Effector memory CD8-positive, alpha-beta T cell (primary cell): ENCODE measurements at places on chromosomes 5 and 9.
A peak's percentile ranks its signal among the peaks of the same experiment; 100 is the strongest.

DNA sequence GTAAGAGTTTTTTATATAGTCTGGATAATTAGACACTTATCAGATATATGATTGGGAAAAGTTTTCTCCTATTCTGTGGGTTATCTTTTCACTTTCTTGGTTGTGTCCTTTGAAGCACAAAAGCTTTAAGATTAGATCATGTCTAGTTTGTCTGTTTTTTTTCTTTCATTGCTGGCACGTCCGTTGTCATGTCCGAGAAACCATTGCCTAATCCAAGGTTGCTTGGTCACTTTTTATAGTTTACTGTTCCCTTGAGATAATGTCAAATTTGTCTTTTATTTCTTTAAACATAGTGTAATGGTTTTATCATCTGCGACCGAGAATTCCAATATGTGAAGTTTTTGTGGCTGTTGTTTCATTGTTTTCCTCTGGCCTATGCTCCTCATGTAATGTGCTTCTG, 28.8 kb downstream of the GARNL3 start:
- peaks cover 12% of the 10 kb centered on the region for H3K27me3 ChIP-seq
- peaks cover 2% of the 10 kb centered on the region for H3K4me1 ChIP-seq
- no peak overlapping the region for H3K4me3 ChIP-seq
- no peak overlapping the region for H3K27ac ChIP-seq

- peaks cover 10% of the 10 kb centered on the region for H3K4me1 ChIP-seq
- peak within 1 kb of the TSS; percentile 20 for H3K4me3 ChIP-seq
- no peak within 1 kb of the TSS for H3K27ac ChIP-seq
- DNase-seq = peak; percentile 16
- H3K36me3 ChIP-seq = no peaks in the 10 kb centered on the region
Measured at GRCh38 chr9:129752900-129753729, at the start of gene PTGES. PTGES (minus strand) TSS chr9:129753042; CDS start chr9:129753012, 30 bp downstream.

DNA sequence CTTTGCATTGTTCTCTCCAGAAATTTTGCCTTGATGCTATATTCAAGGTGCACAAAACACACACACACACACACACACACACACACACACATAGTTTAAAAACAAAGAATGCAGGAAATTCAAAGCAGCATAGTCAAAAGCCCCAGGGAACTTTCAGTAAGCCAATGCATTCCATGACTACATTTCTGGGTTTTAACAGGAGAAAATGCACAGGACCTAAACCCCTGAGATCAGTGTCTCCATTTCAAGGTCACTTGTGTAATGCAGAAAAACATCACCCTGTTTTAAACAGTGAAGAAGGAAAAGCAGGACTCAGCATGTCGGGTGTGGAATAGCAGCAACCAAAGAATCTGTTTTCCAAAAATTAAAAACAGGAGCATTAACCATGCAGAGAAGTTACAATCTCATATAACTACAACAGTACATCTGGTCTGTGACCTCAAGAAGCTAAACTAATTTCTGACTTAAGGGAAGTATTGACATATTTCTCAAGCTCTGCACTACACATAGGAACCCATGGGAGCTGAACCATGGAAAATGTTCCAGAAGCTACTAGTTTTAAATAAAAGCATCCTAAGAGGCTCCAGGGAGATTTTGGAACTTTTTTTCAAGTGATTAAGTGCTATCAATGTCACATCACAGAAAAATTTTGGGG, 296.7 kb downstream of the HINT1 start:
- no peak overlapping the region for H3K27ac ChIP-seq
- no peak for DNase-seq
- H3K4me1 ChIP-seq = no peaks in the 10 kb centered on the region
- no peaks in the 10 kb centered on the region for H3K36me3 ChIP-seq
- peaks cover 4% of the 10 kb centered on the region for H3K27me3 ChIP-seq

GRCh38 chr9:7117676-7118561, 360.1 kb downstream of the KDM4C start:
- H3K27ac ChIP-seq = no peak overlapping the region
- H3K4me3 ChIP-seq = no peak overlapping the region
- peaks cover 15% of the 10 kb centered on the region for H3K36me3 ChIP-seq
- no peak for DNase-seq
- H3K27me3 ChIP-seq = no peaks in the 10 kb centered on the region

DNA sequence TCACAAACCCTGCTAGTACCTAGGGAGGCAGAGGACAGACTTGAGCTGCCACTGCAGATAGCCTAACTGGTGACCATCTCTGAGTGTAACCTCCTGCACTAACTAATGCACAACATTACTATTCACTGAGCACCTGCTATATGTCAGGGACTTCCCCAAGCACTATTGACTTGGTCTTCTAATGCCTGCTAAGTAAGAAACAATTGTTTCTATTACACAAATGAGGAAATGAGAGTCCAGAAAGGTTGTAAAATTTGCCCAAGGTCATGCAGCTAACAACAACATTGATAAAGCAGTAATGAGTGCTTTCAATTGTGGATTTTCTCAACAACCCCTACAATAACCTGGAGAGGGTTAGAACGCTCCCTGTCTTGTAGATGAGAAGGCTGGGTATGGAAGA, 183.7 kb downstream of the ZNF462 start:
- H3K4me3 ChIP-seq = no peak overlapping the region
- DNase-seq = no peak
- no peaks in the 10 kb centered on the region for H3K27me3 ChIP-seq
- H3K36me3 ChIP-seq = no peaks in the 10 kb centered on the region
- H3K4me1 ChIP-seq = no peaks in the 10 kb centered on the region

DNA sequence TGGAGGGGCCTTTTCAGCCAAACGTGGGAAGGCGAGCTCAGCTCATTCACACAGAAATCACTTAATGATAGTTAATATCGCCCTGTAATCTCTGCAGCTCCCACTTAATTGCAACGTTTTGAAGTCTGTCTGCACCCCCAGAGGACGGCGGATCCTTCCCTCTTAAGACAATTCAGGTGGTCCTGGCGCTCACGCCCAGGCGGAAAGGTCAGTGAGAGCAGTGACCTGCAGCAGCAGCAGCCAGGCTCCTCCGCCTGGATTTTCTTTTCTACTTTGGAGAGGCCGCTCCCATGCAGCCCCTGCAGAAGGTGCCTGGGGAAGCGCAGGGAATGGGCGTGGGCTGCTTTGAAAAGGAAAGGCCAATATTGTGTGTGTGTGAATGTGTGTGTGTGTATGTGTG, 400.9 kb upstream of the IRX1 start:
- no peak overlapping the region for H3K4me3 ChIP-seq
- no peak overlapping the region for H3K27ac ChIP-seq
- H3K4me1 ChIP-seq = no peaks in the 10 kb centered on the region
- no peak for DNase-seq

- no peaks in the 10 kb centered on the region for H3K4me1 ChIP-seq
- DNase-seq = no peak
- no peak overlapping the region for H3K27ac ChIP-seq
- no peaks in the 10 kb centered on the region for H3K36me3 ChIP-seq
- H3K4me3 ChIP-seq = no peak overlapping the region
- H3K27me3 ChIP-seq = no peaks in the 10 kb centered on the region
Measured at GRCh38 chr9:74293479-74293878, 203.7 kb upstream of the RORB start.

DNA sequence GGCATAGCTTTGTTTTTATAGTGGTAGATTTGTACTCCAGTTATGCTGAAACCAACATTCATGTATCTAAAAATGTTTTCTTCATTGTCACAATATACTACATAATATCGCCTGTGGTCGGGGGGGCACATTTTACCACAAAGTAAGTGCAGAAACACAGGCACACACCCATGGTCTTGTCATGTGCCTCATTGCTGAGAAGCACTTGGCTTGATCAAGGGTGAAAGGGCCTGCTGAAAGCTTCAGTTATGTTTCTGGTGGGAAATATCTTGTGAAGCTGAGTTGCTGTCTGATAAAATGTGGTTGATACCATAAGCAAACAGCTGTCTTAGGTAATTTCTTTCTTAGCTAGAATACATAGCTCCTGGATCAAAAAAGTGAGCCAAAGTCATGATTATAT, 393.1 kb downstream of the MAN2A1 start:
- no peaks in the 10 kb centered on the region for H3K4me1 ChIP-seq
- no peaks in the 10 kb centered on the region for H3K36me3 ChIP-seq
- H3K27me3 ChIP-seq = peaks cover 12% of the 10 kb centered on the region
- no peak overlapping the region for H3K27ac ChIP-seq
- DNase-seq = no peak

GRCh38 chr9:114107286-114108001, 8.4 kb upstream of the KIF12 start:
- H3K36me3 ChIP-seq = no peaks in the 10 kb centered on the region
- no peak for DNase-seq
- H3K4me1 ChIP-seq = no peaks in the 10 kb centered on the region
- H3K4me3 ChIP-seq = no peak overlapping the region

DNA sequence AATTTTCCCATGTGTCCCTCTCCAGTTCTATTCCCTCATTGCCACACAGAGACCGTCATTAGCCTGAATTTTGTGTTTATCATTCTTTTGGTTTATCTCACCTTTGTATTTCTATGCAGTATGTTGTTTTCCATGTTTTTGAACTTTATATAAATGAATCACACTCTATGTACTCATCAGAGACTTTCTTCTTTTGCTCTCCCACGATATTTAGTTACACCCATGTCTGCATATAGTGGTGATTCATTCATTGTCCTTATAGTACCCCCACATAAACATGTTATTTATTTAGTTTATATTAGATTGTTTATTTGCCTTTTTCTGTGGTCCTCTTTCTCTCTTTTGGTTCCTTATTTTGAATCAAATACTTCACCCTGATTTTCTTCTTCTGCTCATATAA, 199.7 kb downstream of the FSTL4 start:
- no peaks in the 10 kb centered on the region for H3K4me1 ChIP-seq
- no peak for DNase-seq
- H3K4me3 ChIP-seq = no peak overlapping the region
- no peak overlapping the region for H3K27ac ChIP-seq
- peaks cover 73% of the 10 kb centered on the region for H3K27me3 ChIP-seq

DNA sequence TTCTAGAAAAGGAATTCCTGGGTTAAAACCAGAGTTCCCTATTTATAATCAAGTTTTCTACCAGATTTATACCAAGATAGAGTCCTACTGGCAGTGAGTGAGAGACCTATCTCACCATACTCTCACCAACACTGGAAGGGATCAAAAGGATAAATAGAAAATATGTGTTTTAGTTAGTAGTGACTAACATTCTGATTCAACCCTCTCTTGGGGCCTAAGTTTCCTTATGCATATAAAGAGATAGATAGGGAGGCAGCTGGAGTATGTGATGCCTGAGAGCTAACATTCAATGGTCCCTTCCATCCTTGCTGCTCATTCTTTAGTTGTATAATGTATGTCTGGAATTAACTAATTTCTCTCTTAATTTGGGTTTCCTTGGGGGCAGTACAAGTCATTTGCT, 32.0 kb downstream of the CKMT2 start:
- no peaks in the 10 kb centered on the region for H3K4me1 ChIP-seq
- no peaks in the 10 kb centered on the region for H3K27me3 ChIP-seq
- H3K27ac ChIP-seq = no peak overlapping the region
- no peaks in the 10 kb centered on the region for H3K36me3 ChIP-seq

- no peak for DNase-seq
- no peak overlapping the region for H3K27ac ChIP-seq
- no peaks in the 10 kb centered on the region for H3K4me1 ChIP-seq
- H3K36me3 ChIP-seq = peaks cover 3% of the 10 kb centered on the region
Measured at GRCh38 chr9:88586452-88586851, 51.5 kb downstream of the NXNL2 start.

DNA sequence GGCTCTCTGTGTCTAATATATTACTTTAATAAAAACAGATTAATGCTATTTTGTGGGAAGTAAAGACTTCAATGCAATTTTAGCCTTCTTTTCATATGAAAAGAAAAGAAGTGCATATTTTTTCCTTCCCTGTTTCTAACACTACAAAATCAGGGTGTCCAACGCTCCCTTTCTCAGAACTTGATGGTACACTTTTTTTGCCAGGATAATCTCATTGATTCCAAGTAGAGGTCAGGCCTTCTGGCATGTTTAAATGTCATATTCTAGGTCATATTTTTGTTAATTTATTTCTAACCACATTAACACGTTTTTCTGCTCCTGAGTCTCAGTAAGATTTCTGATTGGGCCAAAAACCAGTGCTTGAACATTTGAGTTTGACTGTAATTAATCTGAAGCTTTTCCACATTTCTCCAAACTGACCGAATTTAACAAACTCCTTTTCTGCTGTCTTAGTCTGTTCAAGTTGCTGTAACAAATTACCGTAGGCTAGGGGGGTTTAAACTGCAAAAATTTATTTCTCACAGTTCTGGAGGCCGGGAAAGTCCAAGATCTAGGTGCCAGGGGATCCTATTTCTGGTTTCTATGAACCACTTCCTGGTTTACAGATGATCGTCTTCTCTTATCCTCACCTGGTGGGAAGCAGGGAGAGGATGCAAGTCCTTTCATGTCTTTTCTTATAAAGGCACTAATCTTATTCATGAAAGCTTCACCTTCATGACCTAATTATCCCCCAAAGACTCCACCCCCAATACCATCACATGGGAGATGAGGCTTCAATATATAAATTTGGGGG, 63.2 kb upstream of the ELL2 start:
- H3K4me3 ChIP-seq = no peak overlapping the region
- H3K4me1 ChIP-seq = no peaks in the 10 kb centered on the region
- no peak for DNase-seq
- no peak overlapping the region for H3K27ac ChIP-seq
- no peaks in the 10 kb centered on the region for H3K27me3 ChIP-seq

GRCh38 chr9:116175614-116176013, 22.0 kb downstream of the PAPPA start:
- H3K4me1 ChIP-seq = no peaks in the 10 kb centered on the region
- H3K27ac ChIP-seq = no peak overlapping the region
- DNase-seq = no peak

DNA sequence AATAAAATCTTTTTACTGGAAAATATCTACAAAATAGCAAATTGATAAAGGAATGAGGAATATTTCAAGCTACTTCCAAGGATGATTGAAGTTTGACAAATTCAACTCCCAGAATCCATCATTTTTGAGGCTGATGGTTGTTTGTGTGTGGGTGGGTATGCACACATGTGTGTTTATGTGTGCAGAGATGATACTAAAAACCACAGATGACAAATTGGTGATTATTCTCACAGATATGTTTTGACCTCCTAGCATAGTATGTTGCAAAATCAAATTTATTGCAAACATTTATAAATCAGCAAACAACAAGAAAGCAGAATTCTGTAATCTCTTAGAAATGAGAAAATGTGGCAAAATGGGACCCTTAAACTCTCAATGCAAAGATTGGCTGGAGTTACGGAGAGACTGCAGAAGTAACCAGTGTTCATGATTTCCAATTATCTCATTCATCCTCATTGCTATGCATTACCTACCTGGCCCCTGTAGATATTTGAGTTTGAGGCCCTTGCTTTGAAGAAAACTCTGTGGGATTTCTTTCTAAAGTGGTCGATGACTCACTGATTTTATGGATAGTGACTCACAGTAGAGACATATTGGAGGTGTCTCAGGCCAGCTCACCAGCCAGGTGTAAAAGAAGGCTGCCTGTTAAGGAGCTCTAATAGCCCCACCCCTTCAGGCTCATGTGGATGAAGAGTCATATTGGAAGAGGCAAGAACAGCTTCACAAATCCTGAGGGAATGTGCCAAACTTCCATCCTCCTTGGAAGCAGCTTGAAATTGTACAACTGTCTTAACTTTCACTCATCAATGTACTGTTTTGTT, 44.6 kb upstream of the TMC1 start:
- H3K27me3 ChIP-seq = no peaks in the 10 kb centered on the region
- H3K4me1 ChIP-seq = no peaks in the 10 kb centered on the region
- H3K36me3 ChIP-seq = no peaks in the 10 kb centered on the region
- H3K4me3 ChIP-seq = no peak overlapping the region

GRCh38 chr9:19379283-19379682, 753 bp downstream of the RPS6 start:
- H3K27me3 ChIP-seq = no peaks in the 10 kb centered on the region
- peak overlapping the region; percentile 99 for H3K27ac ChIP-seq
- peak overlapping the region; percentile 91 for H3K4me3 ChIP-seq
- no peak for DNase-seq

- H3K27me3 ChIP-seq = peaks cover 9% of the 10 kb centered on the region
- no peak overlapping the region for H3K27ac ChIP-seq
- no peak for DNase-seq
- no peak overlapping the region for H3K4me3 ChIP-seq
- H3K4me1 ChIP-seq = no peaks in the 10 kb centered on the region
Measured at GRCh38 chr9:134752471-134753168, 111.0 kb downstream of the COL5A1 start.
